Heart right ventricle (tissue), 16 donors: ENCODE measurements at places on chromosomes 12 and 14. TPM values are rescaled to one million over a fixed set of nuclear protein-coding genes. Genes with fewer than 3 reads are reported as not detected.
A peak's percentile ranks its signal among the peaks of the same experiment; 100 is the strongest.

GRCh38 chr14:105862581-105863239 lies 336.3 kb downstream of the TMEM121 start:
- no peak for DNase-seq

The USP44 gene
- polyA plus RNA-seq = 0.73 TPM

DNA sequence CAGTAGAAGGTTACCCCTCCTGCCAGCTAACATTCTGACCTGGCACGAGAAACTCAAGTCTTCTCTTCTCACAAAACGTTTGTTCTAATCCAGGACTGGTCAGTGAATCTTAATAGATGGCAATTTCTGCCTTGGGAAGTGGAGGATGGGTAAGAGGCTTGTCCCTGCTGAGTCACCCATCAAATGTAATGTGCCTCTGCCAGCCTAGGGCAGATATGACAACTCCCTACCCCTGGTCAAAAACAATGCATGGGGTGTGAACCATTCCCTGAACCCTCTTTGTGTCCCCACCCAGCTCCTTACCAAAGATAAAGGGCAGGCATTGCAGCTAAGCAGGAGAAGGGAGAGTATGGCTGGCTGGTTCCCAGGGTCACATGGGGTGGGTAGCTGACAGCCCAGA lies 1052.9 kb downstream of the GALC start:
- no peak for DNase-seq

DNA sequence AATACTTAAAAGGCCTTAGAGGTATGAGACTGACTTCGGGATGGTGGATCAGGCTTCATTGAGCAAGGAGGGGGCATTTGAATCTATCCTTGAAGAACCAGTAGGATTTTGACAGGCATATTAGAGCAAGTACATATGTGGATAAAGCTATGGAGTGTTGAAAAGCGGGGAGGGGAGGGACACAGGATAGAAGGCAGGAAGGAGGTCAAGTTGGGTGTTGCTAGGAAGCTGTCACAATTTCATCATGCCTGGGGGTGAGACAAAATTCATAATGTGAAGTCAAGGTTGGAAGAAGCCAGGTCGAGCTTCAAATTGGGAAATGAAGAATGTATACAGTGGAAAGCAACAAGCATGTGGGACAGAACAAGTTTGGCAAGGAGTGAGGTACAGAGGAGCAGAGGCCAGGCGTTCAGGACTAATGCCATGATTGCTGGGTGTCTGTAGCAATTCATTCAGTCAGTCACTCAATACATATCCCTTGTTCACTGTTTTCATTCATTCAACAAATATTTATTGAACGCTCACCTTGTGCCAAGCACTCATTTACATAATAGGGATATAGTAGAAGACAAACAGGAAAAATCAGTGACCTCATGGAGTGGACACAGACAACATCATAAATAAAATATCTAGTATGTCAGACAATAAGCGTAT lies 58.3 kb upstream of the LTA4H start:
- DNase-seq = no peak

DNA sequence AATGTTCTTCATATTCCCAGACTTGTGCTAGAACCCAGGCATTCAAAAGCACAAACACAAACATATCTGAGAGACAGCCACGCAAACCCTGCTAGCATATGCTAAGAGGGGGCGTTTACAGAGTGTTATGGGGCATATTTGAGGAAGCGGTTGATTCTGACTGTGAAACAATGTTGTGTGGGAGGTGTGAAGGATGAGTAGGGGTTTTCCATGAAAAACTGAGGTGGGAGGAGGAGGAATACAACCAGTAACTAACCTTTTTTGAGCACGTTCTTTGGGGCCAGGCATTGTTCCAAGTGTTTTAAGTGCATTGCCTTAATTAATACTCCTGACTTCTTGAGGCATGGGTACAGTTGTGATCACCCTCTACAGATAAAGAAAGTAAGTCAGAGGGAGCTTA lies 499.5 kb downstream of the AACS start:
- no peak for DNase-seq

The MGST1 gene
- 61.5 TPM for polyA plus RNA-seq

DNA sequence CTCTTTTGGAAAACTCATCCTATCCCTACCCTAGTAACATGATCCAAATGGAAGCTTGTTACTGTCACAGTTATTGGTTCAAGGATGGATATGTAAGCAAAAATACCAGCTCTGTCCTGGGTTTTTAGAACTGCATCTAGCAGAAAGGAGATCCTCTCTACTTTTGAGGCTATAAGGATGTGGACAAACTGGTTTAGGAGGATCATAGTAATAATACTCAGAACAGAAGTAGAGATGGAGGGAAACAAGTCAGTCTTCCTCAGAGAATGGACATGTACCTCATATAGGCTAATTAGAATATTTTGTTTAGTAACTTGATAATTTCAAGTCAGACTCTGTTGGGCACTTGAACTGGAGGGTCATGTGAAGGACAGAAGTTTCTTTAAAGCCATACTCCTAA lies 26.6 kb downstream of the FUT8 start:
- DNase-seq = no peak

The DCAF4 gene
- 6.5 TPM for polyA plus RNA-seq

The RD3L gene
- 26.6 TPM for polyA plus RNA-seq

DNA sequence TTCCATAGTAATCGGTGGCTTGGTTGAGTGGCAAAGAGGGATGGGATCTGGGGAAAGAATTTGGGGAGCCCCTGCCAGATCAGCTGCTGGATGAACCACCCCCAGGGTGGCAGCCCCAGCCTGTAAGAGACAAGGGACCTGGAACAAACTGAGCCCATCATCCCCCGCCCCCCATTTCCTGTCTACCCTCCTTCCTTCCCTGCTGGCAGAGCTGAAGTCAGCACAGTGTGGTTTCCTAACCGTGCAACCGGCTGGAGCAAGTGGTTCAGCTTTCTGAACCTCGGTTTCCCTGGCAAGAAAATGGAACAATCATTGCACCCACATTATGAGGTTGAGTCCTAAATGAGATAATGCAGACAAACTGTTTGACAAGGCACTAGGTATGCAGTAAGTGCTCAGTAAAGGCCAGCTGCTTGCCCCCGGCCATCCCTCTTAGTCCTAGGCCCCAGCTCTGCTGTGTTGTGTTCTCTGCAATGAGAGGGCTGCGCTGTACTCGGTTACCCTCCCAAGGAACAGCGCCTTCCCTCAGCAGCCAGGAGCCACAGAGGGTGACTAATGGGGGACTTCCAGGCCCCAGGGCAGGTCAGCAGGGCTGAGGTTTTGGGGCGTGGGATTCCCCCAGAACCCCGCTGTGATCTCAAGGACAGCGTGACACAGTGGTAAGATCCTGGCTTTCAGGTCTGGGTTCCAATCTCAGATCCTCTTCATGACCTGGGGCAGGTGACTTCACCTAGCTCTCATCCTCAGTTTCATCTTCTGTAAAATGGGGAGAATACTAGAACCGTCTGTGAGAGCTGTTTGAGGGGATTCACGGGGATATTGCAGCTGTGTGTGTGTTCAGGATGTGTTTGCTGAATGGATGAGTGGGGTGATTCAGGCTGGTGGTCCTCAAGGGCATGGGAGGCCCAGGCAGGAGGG lies 16.5 kb downstream of the SELPLG start:
- DNase-seq = no peak

GRCh38 chr12:14774906-14775635 lies 28.2 kb downstream of the WBP11 start:
- peak; percentile 46 for DNase-seq

DNA sequence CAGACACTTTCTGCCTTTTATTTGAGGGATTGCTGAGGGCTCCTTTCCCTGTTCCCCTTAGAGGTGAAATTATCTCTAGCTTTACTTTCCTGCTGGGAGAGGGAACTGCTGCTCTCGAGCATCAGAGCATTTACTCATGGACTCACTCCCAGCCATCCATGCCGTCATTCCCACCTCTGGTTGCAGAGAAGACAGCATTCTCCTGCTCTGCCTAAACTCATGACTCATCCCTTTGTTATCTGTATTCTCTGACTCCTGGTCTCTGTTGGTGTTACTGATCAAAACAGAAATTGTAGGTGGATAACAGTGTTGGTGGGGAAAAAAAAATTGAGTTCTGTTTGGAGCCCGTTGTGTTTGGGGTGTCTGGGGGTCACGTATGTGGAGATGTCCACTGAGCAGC lies 159.3 kb downstream of the TTC8 start:
- no peak for DNase-seq

DNA sequence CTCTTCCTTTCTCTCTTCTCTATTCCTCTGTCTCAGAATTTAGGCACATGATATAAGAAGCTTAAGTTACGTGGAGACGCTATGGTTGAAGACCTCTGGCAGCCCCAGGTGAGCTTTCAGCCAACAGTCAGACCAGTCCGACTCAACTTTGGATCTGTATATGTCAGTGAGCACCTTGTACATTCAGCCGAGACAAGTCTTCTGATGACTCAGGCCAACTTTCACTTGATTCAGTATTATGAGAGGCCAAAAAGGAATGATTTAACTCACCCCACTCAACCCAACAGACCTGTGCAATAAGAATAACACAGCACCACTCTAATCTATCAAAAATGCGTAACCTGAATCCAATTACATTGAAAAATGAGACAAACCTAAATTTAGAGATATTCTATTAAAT lies 47.5 kb upstream of the FOXG1 start:
- DNase-seq = no peak

DNA sequence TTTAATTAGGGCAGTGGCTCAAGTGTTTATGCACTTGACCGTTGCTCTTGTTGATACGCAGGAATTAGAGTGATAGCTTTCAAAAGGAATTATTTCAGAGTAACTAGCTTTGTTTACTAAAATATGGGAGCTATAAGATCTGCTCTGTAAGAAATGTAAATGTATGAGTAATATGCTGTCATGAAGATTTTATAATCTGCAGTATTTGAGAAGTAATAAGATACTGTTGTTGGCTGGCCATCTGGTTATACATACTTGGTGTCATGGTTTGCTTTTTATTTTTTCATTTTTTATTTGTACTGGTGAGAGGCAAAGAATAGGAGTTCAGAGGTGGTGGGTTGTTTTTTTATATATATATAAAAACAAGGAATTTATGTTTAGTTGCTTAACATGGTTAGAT lies 58.5 kb downstream of the PLXNC1 start:
- DNase-seq = no peak

The PTGER2 gene
- polyA plus RNA-seq = 0.22 TPM

DNA sequence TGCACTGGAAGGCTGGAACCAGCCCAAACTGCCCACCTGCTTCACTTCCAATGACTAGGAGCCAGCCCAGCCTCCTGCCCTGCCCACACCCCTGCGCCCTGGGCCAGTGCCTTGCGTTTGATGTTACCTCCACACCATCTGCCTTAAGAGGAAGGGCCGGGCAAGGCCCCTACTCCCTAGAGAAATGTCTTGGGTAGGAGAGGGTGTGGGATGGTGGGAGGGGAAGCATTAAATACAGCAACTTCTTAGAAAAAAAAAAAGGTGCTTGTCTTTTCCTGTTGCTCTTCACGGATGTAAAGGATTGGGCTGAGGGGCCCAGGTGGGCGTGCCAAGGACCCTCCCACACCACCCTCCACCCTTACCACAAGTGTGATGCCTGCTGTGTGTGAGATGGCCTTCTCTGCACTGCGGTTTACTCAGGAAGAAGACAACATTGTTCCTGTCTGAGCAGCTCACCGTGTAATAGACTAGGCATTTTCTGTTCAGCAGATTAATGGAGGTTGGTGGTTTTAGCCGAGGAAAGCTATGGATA lies 99.9 kb downstream of the NINJ2 start:
- no peak for DNase-seq

The HCAR1 gene
- 0.07 TPM for polyA plus RNA-seq

- no peak for DNase-seq
These were observed 25.6 kb upstream of the GPATCH2L start for GRCh38 chr14:76126076-76126475.

- DNase-seq = no peak
These were observed 783.8 kb downstream of the VRK1 start for GRCh38 chr14:97581016-97581415.

DNA sequence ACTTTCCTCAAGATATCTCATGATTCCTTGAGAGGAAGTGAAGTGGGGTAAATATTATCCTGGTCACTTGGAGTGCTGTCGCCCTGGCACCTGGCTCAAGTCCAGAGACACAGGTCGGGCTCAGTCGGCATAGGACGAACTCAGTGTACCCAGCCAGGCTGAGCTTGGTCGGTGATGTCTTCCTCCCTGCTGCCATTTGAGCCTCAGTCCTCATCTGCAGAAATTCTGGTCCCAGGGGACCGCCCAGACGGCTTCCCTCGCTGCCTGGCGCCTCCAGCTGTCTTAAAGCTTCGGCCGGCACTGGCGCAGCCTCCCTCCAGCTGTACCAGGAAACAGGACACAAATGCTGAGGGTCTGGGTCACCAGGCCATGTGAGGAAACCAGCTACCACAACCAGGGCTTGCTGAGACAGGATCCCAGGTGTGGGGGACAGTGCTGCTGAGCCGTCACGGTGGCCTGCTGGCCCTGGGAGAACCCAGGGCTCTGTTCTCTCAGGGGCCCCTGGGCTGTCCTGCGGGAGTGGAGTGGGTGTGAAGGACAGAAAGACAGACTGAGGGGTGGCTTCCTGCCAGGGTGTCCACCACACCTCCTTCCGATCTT lies 5.0 kb upstream of the KLC1 start:
- DNase-seq = peak; percentile 56

The BATF gene
- polyA plus RNA-seq = 1.7 TPM

DNA sequence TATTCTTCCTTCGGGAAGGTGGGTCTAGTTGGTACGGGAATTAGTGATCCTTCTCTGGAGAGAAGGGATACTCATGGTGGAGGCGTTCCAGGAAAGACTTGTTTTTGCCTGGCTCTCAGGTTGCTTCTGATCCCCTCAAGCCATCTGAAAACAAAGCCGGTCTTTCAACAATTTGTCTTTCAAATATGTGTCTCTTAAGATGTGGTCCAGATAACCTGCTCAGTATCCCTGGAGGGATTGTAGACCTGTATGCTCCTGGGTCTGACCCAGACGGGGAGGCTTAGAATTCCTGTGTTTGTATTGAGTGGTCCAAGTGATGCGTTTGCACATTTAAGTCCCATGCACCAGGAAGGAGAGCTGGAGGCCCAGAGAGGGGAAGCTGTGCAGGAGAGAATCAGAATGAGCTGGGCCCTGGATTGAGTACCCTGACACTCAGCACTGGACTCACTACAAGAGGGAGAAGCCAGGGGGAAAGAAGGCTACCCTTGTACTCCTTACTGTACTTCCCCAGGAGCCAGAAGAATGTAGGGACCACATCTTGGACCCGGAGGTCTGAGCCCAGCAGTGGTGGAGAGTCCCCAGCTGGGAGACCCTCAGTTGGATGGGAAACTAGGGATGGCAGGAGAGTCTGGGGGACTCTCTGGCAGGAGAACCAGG lies 40.4 kb downstream of the ERH start:
- DNase-seq = no peak

The CCDC196 gene
- not detected for polyA plus RNA-seq

GRCh38 chr14:33938131-33938949 lies 12.5 kb downstream of the EGLN3 start:
- peak; percentile 81 for DNase-seq

DNA sequence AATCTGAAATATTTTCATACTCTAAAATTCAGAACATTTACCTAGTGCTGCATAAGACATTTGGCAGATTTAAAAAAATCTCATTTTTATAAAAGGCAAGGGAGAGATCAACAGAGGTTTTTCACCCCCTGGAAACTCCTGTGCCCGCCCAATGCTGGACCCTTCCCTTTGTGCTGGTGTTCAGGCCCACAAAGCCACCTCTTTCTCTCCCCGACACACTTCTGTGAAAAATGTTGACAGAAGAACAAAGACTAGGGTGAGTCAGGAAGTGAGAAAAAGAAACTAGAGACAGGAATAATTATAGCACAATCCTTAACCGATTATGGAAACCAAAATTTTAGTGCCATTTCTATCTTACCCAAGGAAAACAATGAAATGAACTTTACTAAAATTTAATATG lies 197.7 kb upstream of the STXBP6 start:
- no peak for DNase-seq

The RASSF9 gene
- 1.3 TPM for polyA plus RNA-seq
